ENCODE measurements at places on chromosomes 5 and 9.

DNA sequence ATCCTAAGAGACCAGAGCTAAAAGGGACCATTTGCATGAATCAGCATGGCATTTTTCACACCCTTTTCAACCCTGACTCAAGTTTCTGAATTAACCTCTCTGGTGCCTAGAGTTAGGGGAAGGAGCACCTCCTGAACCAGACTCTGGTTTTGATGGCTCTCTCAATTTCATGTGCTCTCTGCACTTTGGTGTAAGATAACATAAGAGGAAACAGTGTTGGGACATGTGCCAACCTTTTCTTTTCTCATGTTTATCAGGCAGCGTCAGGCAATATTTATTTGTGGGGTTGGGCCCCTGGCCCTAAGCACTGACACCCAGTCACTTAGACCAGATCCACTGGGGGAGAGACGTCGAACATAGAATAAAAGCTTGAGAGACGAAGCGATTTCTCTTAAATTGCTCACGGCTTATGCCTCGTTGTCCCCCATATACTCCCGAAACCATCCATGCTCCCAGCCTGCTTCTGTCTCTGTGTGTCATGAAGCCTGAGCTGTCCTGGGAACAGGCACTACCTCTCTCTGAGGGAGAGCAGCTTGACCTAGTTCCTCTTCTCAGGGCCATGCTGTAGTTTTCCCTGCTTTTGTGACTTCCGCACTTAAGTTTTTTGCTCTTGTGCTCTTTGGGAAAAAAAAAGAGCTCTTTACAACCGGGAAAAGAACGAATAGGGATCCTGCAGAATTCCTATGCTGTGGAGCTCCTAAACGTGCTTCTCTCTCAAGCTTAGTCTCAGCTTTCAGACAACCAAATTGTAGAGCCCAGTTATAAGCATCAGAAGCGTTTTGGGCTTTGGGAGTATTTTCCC lies 195.7 kb downstream of the NR3C1 start:
- DNase-seq, result no peak

DNA sequence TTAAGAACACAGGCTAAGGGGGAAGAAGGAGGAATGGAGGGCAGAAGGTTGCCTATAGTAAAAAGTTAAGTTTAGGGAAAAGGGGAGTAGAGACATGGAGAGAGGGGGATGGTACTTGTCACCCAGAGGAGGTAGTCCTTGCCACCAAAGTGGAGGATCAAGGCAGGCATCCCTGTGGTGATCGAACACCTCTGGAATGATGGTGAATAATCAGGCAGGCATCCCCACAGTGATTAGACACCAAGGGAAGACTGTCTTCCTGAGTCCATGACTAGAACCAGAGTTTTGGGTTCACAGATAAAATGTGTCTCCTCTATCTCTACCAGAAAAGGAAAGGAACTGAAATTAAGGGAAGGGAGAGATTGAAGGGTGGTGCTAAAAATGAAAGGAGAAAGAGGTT lies 19.2 kb upstream of the HMGCS1 start:
- DNase-seq, result no peak

GRCh38 chr9:98168941-98169488 lies 23.4 kb downstream of the CORO2A start:
- DNase-seq, result no peak

GRCh38 chr9:34717996-34718614 lies 8.2 kb upstream of the CCL21 start:
- DNase-seq, result no peak

DNA sequence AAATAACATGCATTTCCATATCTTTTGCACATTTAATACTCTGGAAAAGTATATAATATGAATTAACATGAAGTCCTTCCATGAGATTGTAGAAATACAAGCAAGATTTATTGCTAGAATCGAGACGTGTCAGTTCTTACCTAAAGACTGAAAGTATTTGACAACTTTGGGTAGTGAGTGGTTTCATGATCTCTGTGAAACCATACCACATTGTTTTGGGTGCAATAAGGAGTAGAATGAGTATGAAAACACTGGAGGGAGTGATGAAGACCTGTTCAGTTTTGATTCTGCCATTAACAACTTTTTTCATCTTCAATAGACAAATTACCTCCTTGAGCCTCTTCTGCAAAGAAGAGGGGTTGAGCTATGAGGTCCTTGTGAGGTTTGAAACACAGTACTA lies 133.7 kb downstream of the NUDT12 start:
- no peak for DNase-seq

GRCh38 chr9:137606734-137607138 lies 1.2 kb downstream of the ARRDC1 start:
- no peak for DNase-seq

GRCh38 chr9:95382433-95382832 lies 64.9 kb upstream of the FANCC start:
- DNase-seq, result peak; percentile 33

DNA sequence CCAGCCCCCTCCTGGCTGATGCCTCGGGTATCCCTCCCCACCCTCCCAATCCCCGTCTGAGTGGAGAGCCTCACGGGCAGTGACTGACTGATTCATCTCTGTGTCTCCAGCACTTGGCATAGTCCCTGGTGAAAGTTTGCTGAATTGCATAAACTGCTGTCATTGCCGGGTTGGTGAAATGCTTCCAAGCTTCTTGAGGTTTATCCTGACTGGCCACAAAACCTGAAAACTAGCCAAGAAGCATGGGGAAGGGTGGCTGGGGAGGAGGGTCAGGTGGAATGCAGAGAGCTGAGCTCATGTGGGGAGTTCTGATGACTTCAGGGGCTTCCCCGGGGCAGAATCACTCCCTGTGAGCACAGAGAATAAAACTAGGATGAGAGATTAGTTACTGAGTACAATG lies 56.9 kb upstream of the GGTA1 start:
- DNase-seq, result no peak

- no peak for DNase-seq
Measured at GRCh38 chr5:111972080-111972479, 215.1 kb upstream of the NREP start.

GRCh38 chr9:135051316-135052038 lies 36.0 kb upstream of the OLFM1 start:
- DNase-seq, result no peak

GRCh38 chr5:103436656-103437055 lies 125.9 kb downstream of the NUDT12 start:
- no peak for DNase-seq

- DNase-seq, result no peak
Measured at GRCh38 chr5:54845567-54845941, 139.8 kb downstream of the ESM1 start.

DNA sequence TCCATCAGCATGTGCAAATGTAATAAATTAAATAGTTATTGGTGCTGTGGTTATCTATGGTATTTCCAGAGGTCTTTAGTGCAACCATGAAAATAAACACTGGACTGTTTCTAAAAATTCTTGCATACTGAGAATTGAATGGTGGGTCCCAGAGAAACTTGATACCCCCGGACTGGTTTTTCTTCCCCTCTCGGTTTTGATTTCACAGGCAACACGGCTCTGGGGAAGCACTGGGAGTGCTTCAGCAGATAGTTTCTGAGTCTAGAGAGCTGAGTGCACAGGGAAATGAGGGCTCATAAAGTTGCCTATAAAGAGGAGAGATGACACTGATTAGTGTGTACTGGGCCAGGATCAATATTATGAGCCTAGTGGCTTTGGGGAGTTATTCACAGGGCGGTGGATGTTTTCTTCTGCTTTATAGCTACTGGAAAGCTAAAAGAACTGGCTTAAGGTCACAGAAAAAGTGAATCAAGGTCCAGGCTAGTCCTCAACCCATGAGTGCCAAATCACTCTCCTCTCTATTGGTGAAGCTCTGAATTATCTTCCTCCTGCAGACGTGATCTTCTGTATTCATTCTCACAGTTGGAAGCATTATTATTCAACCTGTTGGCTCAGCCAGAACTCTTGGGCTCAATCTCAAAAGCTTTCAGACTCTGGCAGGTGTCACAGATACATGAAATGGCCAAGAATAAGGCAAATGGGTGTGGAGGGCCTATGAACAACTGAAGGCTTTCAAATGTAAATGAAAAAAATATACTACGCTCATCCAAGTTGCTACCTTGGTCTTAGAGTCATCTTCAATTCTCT lies 170.2 kb upstream of the HMHB1 start:
- no peak for DNase-seq

- DNase-seq, result no peak
Measured at GRCh38 chr5:150632305-150633160, 7.9 kb upstream of the SYNPO start.

GRCh38 chr5:33688526-33688925 lies 203.3 kb downstream of the ADAMTS12 start:
- no peak for DNase-seq

DNA sequence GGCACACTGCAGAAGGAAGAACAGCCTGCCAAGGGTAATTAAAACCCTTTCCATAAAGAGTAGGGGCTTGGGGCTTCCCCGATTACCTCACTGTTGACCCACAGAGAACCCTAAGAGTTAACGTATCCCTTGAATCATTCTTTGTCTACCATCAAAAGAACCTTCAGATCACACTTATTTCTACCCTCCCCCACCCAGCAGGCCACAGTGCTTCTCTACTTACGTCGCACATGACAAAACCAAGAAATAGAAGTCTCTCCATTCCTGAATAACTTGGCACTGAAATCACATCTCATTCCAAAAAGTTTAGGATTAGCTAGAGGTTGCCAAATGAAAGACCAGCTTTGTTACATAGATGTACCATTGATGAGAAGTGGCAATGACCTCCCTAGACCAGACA lies 268.7 kb upstream of the GAS1 start:
- no peak for DNase-seq

- DNase-seq, result no peak
Measured at GRCh38 chr9:10230512-10230911, 382.3 kb downstream of the PTPRD start.

GRCh38 chr5:92371171-92371888 lies 988.2 kb upstream of the ARRDC3 start:
- no peak for DNase-seq

- DNase-seq, result no peak
Measured at GRCh38 chr5:94285984-94286383, 332.4 kb downstream of the KIAA0825 start.

- no peak for DNase-seq
Measured at GRCh38 chr5:102223542-102224477, 72.3 kb downstream of the SLCO4C1 start.

DNA sequence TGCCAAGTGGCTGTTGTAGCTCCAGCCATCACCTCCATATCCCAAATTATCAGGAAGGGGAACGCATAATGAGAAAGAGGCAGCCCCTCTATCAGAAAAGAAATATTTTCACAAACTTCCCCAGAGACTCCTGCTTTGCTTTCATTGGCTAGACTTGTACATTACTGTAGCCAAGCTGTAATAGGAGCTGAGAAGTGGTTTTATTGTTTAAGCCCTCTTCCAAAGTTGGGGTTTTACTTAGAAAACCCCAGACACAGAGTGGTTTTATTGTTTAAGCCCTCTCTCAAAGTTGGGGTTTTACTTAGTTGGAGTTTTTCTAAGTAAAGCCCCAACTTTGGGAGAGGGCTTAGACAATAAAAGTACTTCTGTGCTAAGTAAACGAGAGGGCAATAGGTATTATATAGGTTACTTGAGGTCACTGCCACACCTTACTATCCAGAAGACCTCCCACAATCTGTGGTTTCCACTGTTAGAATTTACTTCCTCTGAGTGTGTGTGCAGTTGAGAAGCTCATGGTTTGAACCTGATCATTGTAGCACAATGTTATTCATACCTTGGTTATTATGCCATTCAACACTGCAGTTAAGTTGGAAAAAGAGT lies 215.7 kb upstream of the OTULINL start:
- no peak for DNase-seq

DNA sequence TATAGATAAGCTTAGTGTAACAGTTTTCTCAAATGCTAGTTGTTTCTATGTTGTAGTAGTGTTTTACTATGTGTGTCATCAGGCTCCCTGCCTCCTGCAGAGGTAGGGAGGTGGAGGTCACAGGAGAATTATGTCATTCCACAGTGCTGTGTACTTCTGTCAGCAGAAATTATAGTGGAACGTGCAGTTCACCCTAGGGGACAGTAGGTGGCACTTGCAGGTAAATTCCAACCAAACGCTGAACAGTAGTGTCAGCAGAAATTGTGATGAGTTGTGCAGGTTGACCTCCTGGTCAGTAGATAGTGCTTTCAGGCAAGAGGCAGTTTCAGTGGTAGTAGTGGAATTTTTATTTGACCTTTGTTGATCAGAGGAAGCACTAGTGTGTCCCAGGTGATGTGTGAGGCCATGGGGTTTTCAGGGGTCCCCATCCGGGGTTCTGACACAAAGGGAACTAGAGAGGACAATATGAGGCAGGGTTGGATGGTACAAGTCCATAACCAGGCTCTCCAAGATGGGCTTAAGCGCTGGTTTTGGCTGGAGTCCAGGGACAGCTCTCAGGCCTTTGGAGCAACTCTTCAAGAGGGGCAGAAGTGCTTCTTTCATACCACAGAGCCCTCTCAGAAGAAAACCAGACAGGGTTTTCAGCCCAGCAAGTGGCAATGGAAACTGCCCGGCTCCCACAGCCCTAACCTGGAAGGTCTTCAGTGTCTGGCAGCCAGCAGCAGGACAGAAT lies 402.9 kb downstream of the CYLC2 start:
- peak; percentile 75 for DNase-seq

- DNase-seq, result no peak
Measured at GRCh38 chr5:81631124-81631523, 119.8 kb downstream of the SSBP2 start.

GRCh38 chr9:3508521-3509291 lies 17.1 kb downstream of the RFX3 start:
- peak; percentile 68 for DNase-seq

DNA sequence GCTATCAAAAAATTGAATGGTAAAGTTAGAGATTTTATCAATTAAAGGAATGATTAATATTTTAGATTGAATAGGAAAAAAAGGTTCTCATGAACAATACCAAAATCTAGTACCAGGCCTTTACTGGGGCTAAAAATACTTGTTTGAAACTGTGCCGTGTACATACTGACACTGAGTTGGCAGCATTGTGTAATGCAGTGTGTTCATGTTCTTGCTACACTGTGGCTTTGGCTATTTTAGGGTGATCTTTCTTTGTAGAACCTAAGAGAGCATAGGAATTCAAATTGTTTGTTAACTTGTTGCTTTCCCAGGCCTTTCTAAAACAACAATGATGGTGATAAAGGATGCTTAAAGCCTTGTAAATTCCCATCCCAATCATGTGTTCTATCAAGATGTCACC lies 80.9 kb downstream of the KIF4B start:
- no peak for DNase-seq

DNA sequence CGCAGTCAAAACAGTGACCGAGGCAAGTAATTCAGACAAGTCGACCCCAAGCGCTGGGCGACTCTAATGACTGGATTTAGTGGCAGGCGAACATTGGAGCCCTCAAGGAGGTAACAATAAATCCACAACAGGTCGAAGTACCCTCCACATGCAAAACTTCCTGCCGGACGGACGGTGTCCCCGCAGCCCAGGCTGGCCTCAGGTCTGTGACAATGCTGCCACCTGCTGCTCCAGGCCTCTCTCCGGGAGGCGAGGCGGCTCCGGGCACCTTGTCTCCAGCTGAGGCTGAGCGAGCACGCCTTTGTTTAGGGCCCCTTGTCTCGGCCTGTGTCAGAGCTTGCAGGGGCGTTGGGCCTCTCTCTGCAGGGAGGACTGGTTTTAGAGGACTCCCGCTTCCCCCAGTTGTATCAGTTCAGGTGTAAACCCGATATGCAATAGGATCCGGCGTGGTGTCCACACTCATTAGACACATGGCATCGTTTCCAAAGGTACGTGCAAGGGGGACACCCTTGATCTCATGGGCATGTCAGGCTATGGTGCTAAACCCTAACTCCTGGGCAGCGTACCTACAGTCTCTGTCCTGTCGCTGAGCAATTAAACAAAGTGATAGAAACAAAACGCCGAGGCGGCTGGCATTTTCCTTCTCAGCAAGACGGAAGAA lies 628.0 kb upstream of the ADAMTS16 start:
- no peak for DNase-seq

All from NCI-H1417 (cell line).